ENCODE measurements at places on chromosomes 5 and 9.

DNA sequence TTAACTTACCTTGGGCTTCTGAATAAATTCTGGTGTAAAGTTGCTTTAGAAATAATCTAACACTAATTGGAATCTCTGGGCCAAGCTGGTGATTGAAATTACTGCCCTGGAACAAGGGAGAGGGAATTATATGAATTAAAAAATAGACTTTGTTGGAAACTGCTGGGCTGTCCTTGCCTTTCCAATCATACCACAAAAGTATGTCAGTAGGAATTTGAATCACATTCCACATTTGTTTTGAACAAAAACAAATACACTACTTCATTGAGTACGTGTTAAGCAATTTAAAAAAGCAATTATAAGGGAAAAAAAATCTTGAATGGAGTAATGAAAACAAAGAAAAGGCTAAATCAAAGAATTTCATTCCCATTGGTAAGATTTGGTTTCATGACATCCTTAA, 102.5 kb upstream of the SREK1 start:
- no peak for ATAC-seq

- no peak for ATAC-seq
Observed at GRCh38 chr5:33840927-33841547, 50.8 kb downstream of the ADAMTS12 start.

GRCh38 chr5:66143473-66144073, 527 bp upstream of the SREK1 start:
- no peak for ATAC-seq

DNA sequence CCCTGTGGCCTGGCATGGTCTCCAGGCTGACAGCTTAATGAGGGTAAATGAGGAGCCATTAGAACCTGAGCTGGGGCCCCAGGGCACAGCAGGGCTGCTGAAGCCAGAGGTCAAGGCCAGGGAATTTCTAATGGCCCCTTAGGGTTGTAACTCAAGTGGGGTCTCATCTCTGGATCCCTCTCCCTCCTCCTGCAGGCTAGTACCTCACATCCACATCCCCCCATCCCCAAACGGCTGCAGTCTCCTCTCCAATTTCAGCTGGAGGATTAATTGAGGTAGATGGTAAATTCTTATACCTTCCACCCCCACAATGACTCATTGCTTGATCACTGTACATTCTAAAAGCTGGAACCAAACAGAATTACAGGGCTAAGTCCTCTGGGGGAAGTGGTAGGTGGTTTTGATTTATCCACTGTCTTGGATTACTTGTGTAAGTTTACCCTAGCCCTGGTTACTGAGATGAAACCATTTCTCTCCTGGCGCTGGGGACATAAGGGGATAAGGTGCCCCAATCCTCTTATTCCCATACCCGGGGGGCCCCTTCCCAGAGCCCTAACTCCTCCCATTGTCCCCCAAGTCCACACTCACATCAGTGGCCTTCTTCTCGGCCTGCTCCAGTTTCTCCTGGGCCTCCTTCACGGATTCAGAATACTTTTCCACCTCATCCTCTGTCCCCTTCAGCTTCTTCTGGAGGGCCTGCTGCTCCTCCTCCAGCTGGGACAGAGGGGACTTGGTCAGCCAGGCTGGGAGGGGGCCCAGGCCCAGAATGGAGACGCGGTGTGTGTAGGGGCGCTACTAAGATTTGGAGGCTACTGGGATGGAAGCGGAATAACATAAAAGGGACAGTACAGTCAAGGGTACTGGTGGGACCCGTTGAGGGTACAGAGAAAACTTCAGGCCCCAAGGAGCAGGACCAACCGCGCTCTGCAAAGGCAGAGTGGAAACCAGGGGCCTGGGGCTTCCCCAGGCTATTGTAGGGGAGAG, 875 bp downstream of the TPM2 start:
- ATAC-seq = no peak

- ATAC-seq = no peak
Observed at GRCh38 chr5:98096155-98096554, 677.3 kb upstream of the RGMB start.

- no peak for ATAC-seq
Observed at GRCh38 chr5:126359884-126360283, 63.3 kb upstream of the GRAMD2B start.

GRCh38 chr9:136629879-136630661, 32.6 kb upstream of the EGFL7 start:
- no peak for ATAC-seq

DNA sequence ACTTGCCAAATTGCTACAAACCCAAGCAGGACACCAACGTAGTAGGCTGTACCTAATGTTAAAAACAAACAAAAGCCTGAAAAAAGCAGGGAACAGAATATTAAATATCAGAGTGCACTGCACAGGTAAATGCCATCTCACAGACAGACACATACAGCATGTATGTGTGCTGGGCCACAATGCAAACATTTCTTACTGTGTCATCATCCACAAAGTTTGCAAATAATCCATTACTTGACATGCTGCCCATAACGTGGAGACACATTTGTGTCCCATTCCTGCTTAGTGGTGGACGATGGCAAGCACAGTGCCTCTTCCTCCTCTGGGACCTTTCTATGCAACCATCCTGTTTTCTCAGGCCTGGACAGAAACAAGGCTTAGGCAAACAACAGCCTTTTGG, 44.7 kb downstream of the GOLM1 start:
- no peak for ATAC-seq

GRCh38 chr9:79880626-79881025, 308.9 kb downstream of the TLE4 start:
- ATAC-seq = no peak

- ATAC-seq = no peak
Observed at GRCh38 chr5:111364992-111365391, 140.8 kb downstream of the CAMK4 start.
